Myometrial cell (primary cell): ENCODE measurements at places on chromosomes 1 and 21. TPM values are rescaled to one million over a fixed set of nuclear protein-coding genes. Genes with fewer than 3 reads are reported as not detected.

Gene ZNF683
- not detected in 2 replicates for total RNA-seq

Gene C21orf91
- 4.3 and 7.2 TPM in 2 replicates for total RNA-seq

Gene FCGR1A
- not detected in 2 replicates for total RNA-seq

Gene CENPF
- 18.2 and 36.0 TPM in 2 replicates for total RNA-seq

Gene SPOCD1
- total RNA-seq = 39.0 and 47.0 TPM in 2 replicates

Gene APOBEC4
- not detected in 2 replicates for total RNA-seq

Gene SLC16A4
- 37.5 and 44.3 TPM in 2 replicates for total RNA-seq

Gene CITED4
- total RNA-seq = 8.7 and 10.4 TPM in 2 replicates

Gene SLC45A3
- total RNA-seq = 4.0 and 5.5 TPM in 2 replicates

Gene OR2L13
- not detected in 2 replicates for total RNA-seq

Gene ACTRT2
- not detected in 2 replicates for total RNA-seq

Gene CRYAA
- not detected in 2 replicates for total RNA-seq

Gene PLA2G5
- not detected in 2 replicates for total RNA-seq

Gene MTARC1
- total RNA-seq = 1.4 and 1.8 TPM in 2 replicates

Gene RIMKLA
- not detected in 2 replicates for total RNA-seq

Gene GALNT2
- total RNA-seq = 91.4 and 96.6 TPM in 2 replicates

Gene LHX4
- total RNA-seq = not detected in 2 replicates

Gene TFB2M
- total RNA-seq = 13.0 and 13.6 TPM in 2 replicates

Gene C1orf185
- total RNA-seq = not detected in 2 replicates

Gene S100A7
- not detected in 2 replicates for total RNA-seq

Gene SH2D2A
- 0.86 TPM in 1 of 2 replicates, not detected in the other for total RNA-seq

Gene HMGCS2
- not detected in 2 replicates for total RNA-seq

Gene SAMD13
- total RNA-seq = 0.58 and 2.5 TPM in 2 replicates

Gene SPRR1A
- total RNA-seq = not detected in 2 replicates

Gene SPRR2B
- not detected in 2 replicates for total RNA-seq

Gene ETNK2
- 26.1 and 27.4 TPM in 2 replicates for total RNA-seq

Gene IQGAP3
- 24.8 and 29.4 TPM in 2 replicates for total RNA-seq

Gene LCK
- not detected in 2 replicates for total RNA-seq

Gene VCAM1
- total RNA-seq = 200 and 205 TPM in 2 replicates

Gene CADM3
- not detected in 2 replicates for total RNA-seq

Gene MAB21L3
- total RNA-seq = not detected in 2 replicates

Gene GOLT1A
- not detected in 2 replicates for total RNA-seq

Gene KIAA0319L
- 57.1 and 63.3 TPM in 2 replicates for total RNA-seq

Gene TUT4
- total RNA-seq = 15.0 and 16.5 TPM in 2 replicates

Gene SPRR2A
- total RNA-seq = not detected in 2 replicates

Gene FAAP20
- 53.0 and 62.4 TPM in 2 replicates for total RNA-seq

Gene ERICH3
- total RNA-seq = not detected in 2 replicates

Gene ADAM15
- 84.7 and 112 TPM in 2 replicates for total RNA-seq

Gene MARK1
- 0.18 and 0.29 TPM in 2 replicates for total RNA-seq

Gene KCNT2
- 2.3 TPM in 2 replicates for total RNA-seq

Gene LYPD8
- not detected in 2 replicates for total RNA-seq

Gene MSH4
- total RNA-seq = not detected in 2 replicates
